ENCODE measurements at places on chromosomes 2 and 18.

DNA sequence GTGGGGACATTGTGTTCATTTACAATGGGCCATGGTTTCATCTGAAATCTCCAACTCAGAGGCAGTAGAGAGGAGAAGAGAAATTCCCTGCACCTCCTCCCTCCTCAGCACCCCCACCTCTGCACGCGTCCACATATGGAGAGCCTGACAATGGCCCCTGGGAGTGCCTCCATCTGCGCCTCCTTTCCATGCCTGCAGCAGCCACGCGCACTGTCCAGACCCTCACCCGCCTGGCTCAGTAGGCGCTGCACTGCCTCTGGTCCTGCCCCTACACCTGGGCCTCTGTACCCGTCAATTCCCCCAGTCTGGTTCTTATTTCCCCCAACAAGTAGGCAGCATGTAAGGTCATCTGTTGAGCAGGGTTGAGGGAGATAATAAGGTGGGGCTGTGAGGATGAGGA, 23.8 kb downstream of the MPHOSPH10 start:
- DNase-seq, result no peak

DNA sequence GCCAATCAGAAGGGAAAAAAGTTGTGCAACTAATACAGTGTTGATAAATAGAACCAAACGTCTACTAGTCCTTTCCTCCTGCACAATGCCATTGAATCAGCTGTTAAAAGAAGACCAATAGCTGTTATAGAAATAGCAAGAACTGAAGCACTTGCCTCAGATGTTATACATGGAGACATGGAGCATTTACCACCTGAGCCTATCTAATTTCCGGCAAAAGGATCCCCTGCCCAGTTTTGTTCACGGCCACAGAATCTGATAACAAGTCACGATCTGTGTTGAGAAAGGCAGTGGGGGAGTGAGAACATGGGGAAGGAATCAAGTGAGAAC, 285.4 kb downstream of the ZEB2 start:
- DNase-seq, result no peak

- no peak for DNase-seq
Measured at GRCh38 chr18:77560341-77560992, 310.8 kb downstream of the GALR1 start.

DNA sequence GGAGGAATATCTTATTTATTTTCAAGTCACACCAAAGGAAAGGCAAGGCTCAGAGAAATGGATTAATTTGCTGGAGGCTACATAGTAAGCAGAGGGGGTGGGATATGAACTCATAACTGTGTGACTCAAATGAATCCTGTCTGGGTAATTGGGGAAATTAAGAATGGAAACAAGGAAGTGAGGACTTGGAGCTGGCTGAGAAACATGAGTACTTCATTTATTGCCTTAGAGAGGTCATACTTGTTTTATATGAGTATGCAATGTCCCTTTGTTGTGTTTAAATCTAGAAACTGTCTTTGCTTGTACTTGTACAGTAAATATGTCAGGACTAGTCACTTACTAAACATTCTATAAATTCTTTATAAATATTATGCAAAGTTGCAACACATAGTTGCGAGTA, 2166.7 kb upstream of the PIK3C3 start:
- DNase-seq, result no peak

DNA sequence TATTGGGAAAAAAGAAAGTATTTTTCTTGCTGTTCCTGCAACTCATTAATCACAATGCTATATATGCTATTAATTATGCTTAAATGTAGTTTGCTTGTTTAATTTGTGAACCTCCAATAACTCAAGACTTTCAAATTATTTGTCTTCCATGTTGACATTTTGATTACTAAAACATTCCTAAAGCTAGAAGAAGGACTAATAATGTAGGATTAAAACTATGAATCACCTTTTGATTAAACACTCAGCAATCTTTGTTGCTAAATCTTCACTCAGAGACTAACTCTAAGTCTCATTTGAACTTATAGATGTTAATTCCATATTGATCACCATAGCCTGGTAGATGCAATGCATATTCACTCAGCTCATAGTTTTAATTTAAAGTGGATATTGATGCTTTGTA, 524.6 kb upstream of the ZEB2 start:
- no peak for DNase-seq

GRCh38 chr2:223837287-223838061, at the start of gene AP1S3:
Gene AP1S3, minus strand, starts transcription at chr2:223837582. Its CDS starts 132 bp downstream, at chr2:223837450.
- peak; percentile 73 for DNase-seq

GRCh38 chr2:43877782-43878464, 39.2 kb downstream of the ABCG8 start:
- DNase-seq, result peak; percentile 40

DNA sequence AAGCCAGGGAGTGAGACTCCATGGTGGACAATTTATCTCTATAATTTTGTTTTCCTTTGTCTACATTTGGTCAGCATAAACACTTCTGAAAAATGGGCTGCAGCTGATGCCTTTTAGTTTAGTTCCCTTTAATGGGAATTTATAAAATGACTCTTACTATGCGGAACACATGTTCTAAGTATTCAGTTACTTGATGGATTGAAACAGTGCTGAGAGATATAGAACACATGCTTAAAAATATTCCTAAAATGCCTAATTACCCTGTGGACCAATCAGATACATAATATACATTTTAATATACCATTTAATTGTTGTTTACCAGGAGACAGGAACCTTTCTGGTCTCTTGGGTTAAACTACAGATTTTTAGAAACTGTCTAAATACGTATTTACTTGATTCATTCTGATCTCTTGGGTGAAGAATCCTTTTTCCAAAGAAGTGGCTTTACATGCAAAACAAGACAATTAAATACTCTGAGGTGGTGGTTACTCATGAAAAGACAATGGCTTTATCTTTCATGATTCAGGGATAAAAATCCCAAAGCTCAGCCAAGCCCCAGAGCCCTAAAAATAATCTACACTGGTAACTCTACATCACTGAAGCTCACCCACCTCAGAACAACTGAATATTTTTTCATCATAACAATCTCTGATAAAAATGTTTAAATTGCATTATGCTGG, 128.1 kb upstream of the SERTAD2 start:
- no peak for DNase-seq

DNA sequence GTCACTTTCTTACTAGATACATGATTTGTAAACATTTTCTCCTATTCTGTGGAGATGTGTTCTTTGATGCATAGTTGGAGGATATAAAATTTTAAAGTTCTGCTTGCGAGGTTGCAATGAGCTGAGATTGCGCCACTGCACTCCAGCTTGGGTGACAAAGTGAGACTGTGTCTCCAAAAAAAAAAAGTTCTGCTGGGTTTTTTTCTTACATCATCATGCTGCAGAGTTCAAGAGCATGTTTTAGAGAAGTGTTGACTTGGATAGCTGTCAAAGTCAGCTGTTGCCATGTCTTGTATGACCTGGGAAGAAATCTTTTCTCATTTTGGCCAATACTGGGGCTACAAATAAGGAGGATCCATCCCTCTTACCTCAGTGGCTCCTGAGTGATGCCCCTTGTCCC, 71.3 kb downstream of the UGGT1 start:
- no peak for DNase-seq

- no peak for DNase-seq
Measured at GRCh38 chr2:222637067-222637466, 18.8 kb downstream of the FARSB start.

DNA sequence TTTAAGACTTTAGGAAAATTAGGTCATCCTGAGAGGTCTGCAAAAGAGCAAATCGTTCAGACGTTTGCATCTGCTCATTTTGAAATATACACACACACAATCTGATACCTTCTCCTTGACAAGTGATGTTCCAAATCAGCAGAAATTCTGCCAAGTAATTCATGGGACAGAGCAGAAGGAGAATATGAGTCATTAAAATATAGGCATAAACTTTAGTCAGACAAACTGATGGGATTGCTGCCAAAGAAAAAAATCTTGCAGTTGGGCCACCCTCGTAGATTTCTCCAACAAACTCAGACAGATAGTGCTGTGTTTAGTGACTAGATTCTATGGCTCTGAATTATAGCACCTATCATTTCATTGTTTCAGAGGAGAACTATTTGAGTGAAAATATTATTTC, 336.3 kb downstream of the NYAP2 start:
- no peak for DNase-seq

DNA sequence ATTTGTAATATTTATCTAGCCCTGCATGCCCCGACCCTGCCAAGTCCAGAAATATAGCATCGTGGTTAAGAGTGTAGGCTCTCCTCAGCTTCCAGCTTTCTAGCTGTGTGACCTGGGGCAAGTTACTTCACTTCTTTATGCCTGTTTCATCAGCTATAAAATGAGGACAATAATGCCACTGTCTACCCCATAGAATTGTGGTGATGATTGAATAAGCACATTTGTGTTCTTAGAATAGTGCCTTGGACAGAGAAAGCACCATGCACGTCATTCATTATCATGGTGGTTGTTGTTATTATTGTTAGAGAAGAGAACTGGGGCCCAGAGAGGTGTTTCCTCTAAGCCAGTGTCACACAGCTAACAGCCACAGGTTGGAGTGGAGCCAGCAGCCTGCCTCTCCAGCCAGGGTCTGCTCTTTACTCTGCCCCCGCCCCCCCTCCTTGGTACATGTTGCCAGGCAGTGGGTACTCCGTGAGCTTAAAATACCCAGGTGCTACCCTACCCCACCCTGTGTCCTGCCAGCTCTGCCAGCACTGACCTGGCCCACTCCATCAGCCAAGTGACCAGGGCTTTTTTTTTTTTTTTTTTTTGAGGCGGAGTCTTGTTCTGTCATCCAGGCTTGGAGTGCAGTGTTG, 202.1 kb downstream of the CTIF start:
- DNase-seq, result no peak

- DNase-seq, result no peak
Measured at GRCh38 chr2:234961784-234962183, 10.0 kb downstream of the SH3BP4 start.

GRCh38 chr2:68127358-68128242, 30.1 kb upstream of the PNO1 start:
- DNase-seq, result no peak

- DNase-seq, result no peak
Measured at GRCh38 chr2:120052597-120052996, 39.7 kb downstream of the EPB41L5 start.

DNA sequence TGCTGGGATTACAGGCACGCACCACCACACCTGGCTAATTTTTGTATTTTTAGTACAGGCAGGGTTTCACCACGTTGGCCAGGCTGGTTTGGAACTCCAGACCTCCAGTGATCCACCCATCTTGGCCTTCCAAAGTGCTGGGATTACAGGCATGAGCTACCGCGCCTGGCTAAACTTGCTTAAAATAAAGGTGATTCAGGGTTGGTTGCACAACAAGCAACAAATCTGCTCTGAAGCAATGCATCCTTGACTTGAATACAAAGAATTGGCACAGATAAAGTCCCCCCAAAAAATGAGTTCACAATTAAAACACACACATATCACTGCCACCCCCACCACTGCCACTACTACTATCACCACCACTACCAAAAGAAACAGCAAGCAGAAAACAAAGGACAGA, 34.9 kb downstream of the CCDC88A start:
- no peak for DNase-seq

DNA sequence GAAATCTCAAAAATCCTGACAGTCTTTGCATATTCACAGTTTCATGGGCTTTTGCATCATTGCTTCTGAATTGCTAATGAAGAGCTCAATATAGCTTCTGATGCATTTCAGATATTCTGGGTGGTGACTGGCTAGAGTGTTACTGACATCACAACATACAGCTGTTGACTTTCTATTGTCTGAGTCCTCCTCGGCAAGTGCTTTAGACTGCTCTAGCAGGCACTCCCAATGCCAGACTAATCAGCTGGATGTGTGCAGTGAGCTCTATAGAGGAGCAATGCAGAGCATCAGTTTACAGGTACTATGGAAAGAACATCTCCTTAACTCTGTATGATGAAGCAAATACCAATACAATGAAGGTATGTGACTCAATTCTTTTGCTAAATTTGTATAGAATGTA, 54.9 kb downstream of the R3HDM1 start:
- DNase-seq, result no peak

DNA sequence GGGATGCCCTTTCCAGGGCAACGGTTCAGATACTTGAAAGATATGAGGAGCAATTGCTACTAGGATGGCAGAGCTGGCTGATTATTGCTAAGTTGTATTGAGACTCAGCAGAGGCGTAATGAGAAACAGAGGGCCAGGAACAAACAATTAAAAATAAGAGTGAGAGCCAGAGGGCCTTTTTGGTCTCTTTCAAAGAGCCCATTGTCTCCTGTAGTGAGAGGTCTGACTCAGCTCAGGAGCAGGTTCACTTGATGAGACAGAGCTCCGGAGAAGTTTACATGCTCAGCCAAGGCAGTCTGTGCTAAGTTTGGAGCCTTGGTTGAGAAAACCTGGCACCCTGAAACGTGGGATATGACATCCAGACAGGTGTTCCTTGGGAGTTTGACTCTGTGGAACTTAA, 303.9 kb upstream of the DLGAP1 start:
- DNase-seq, result no peak

DNA sequence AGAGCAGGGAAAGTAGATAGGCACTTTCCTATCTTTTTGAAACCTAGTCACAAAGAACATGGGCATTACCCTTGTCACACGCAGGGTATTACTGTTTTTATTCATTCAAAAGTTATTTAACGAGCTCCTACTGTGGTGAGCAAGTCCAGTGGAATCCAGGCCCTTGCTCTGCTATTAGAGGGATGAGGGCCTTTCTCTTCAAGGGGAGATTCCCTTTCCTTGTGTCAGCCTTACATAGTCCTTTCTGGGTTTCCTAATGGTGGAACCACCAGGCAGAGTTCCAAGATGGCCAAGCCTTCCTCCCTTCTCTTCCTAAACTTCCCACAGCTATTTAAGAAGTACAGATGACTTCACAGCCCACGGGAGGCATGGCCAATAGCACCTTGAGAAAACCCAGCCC, 64.6 kb downstream of the SPTBN1 start:
- DNase-seq, result no peak

GRCh38 chr18:2030647-2031046, 540.7 kb downstream of the METTL4 start:
- DNase-seq, result no peak

- no peak for DNase-seq
Measured at GRCh38 chr2:62431512-62431911, 74.5 kb downstream of the TMEM17 start.

GRCh38 chr2:37394263-37394662, 49.8 kb downstream of the QPCT start:
- no peak for DNase-seq

- DNase-seq, result no peak
Measured at GRCh38 chr2:204544961-204545860, at the start of gene PARD3B. Gene PARD3B, plus strand, starts transcription at chr2:204545475. Its CDS starts 525 bp downstream, at chr2:204546000.

- no peak for DNase-seq
Measured at GRCh38 chr2:8985561-8986326, 17.7 kb downstream of the MBOAT2 start.

GRCh38 chr2:220969348-220969747, 602.8 kb downstream of the EPHA4 start:
- no peak for DNase-seq

DNA sequence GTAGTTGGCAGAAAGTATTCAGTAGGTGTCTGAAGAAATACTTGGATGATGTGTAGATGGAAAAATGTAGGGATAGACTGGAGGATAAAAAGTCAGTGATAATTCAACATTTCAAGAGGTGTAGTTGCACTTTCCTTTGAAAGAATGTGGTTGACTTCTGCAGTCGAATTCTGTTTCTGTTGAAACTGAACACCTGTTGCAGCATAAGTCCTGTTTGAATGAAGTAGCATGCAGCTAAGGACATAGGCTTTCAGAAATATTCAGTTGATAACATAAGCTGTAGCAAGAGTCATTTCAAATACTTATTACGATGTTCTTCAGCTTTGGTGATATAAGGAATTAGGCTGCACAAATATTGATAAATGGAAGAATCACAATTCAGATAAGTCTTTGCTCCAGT, 337.9 kb upstream of the LRRTM1 start:
- DNase-seq, result no peak
